ENCODE measurements at places on chromosomes 5 and 9.

DNA sequence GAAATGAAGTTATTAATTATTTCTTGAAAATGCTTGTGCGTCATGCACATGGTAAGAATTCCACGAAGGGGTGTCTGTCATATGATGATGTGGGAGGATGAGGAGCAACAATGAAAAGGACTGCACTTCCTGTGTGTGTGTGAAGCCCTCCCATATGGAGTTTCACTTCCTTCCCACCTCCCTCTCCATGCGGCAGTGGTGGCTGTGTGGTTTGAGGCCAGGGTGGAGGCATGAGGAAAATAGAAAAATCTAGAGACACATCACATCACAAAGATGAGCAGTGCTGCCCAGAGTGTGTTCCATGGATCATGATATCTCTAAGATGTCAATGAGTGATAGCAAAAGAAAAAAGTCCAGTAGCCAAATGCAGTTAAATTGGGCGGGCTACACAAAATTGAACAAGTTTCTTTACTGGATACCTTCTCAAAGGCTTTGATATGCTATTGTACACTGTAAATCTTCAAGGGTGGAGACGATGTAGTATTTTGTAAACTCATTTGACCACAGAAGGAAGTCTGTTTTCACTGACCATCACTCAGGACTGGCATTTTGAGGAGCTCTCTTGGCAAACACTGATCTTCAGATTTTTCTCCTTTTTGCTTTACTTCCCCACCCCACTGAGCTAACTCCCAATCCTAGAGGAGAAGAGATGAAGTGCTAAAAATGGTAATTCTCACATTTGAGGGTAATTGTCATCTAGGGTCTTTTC is 55.7 kb upstream of the EQTN start:
- DNase-seq, result no peak

- no peak for DNase-seq
Measured at GRCh38 chr5:59843511-59844213, 49.9 kb downstream of the PDE4D start.

DNA sequence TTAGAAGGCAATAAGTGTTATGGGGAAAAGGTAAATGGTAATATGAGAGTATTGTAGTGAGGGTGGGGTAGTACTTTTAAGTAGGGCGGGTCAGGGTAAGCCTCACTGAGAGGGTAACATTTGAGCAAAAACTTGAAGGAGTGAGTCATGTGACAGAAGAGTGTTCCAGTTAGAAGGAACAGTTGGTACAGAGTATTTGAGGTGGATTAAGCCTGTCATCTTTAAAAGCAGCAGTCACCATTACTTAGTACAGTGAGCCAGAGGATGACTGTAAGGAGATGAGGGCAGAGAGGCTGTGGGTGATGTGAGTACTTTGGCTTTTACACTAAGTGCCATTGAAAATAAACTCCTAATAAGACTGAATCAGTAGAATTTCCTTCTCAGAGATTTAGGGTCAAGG is 54.8 kb downstream of the UBAP1 start:
- no peak for DNase-seq

DNA sequence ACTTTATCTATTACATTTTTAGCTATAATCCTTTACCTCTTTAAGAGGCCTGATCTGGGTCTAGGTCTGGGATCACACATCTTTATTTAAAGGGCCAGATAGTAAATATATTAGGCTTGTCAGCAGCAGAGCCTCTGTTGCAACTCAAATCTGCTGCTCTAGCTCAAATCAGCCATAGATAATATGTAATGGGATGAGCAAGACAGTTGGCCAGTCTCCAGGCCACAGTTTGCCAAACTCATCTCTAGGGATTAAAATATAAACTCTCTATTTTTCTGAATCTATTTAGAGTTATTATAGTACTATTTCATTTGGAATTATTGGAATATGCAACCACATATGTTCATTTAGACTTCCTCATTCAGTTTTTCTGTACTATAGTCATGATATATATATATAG is 115.9 kb upstream of the MINAR2 start:
- DNase-seq, result no peak

GRCh38 chr5:92505925-92506324 is 1075.1 kb downstream of the NR2F1-AS1 start:
- no peak for DNase-seq

GRCh38 chr5:45454114-45454513 is 242.1 kb downstream of the HCN1 start:
- DNase-seq, result no peak

DNA sequence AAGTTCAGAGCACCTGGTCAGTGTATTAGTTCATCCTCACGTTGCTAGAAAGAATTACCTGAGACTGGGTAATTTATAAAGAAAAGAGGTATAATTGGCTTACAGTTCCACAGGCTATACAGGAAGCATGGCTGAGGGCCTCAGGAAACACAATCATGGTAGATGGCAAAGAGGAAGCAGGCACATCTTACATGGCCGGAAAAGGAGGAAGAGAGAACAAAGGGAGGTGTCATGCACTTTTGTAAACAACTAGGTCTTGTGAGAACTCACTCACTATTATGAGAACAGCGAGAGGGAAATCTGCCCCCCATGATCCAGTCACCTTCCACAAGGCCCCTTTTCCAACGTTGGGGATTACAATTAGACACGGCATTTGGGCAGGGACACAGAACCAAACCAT is 28.8 kb upstream of the CAVIN4 start:
- DNase-seq, result no peak

DNA sequence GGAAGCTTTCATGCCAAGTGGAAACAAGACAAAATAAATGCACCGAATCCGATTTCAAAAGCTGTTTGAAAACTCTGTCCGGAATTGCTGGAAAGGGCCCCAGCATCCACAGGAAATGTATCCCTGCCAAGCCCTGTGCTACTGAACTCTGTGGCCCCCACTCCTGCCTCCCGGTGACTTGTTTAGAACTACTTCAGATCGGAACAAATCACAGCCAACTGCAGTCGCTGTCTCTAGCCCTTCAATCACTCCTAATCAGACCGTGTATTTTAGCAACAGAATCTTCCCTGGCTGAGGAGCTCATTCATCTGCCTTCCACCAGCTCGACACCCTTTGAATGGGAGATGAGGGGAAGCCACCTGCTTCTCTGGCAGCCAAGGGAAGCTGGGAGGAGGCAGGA is 94.1 kb downstream of the KCNIP1 start:
- DNase-seq, result no peak

- DNase-seq, result no peak
Measured at GRCh38 chr9:20532584-20532983, 89.7 kb downstream of the MLLT3 start.

DNA sequence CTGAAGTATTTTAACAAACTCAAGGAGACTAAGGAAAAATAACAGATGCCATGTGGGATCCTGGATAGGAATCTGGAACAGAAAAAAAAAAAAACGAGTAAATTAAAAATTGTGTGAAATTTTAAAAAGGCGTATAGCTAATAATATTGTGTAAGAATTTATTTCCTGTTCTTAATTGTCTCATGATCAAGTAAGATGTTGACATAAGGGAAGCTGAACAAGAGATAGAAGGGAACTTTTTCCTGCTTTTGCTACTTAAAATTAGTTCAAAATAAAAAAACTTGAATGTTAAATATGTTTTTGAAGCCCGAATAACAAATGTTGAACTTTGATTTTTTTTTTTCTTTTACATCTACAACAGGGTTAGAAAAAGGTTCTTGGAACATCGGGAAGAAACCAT is 10.5 kb downstream of the SNAPC3 start:
- DNase-seq, result no peak

GRCh38 chr5:7794311-7794710 is 56.6 kb downstream of the CFAP90 start:
- no peak for DNase-seq

DNA sequence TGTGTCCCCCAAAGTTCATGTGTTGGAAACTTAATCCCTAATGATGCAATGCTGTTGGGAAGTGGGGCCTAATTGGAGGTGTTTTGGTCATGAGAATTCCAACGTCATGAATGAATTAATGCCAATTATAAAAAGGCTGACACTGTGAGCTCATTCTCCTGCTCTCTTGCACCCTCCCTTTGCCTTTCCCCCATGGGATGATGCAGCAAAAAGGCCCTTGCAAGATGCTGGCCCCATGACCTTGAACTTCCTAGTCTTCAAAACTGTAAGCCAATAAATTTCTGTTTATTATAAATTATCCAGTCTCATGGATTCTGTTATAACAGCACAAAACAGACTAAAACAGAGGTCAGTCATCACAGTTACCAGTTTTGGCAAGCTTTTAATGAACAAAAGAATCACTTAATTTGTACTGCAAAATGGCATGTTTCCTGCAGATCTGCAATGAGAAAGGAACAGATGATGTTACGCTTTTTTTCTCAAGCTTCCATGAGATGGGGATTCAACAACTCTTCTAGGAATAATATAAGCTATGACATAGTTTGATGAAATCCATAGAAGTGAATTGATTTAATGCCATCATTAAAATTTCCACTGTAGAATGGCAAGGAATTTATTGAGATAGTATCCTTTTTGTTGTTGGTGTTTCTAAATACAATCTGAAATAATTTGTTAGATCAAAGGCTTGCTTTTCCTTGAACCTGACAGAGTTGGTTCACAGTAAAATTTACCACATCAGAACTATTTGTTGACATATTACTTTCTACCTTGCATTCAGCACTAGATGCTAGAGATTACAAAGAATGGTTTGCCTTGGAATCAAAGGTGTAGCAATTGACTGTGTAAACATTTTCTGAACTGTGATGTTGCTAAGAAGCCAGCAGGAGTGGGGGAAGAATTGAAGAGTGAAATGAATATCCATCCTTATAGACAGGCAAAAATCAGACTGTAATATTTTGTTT is 29.3 kb upstream of the RFK start:
- no peak for DNase-seq

DNA sequence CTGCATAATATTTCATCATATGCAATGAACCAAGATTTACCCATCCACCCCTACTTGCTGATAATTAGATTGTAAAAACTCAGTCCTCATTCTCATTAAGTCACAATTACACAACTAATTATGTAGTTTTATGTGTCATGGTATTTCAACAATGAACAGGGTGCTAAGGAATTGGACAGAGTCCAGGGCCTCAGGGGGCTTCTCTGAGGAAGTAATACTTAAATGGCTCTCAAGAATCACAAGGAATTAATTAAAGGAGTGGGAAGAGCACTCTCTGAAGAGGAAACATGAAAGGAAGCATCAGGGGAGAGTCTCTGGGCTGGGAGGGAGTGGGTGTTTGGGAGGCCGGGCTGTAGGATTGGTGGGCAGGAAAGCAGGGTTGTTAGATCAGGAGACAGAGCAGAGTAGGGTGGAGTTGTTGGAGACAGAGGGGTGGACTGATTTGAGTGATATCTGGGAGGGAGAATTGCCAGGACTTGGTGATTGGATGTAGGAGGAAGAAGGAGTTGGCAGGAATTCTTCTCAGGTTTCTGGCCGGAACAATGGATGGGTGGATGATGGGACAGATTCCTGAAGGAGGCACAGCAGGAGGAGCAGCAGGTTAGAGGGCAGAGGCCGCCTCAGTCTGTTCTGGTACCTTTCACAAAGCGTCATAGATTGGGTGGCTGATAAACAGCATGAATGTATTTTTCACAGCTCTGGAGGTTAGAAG is 23.0 kb upstream of the NSG2 start:
- no peak for DNase-seq

- DNase-seq, result no peak
Measured at GRCh38 chr5:81268521-81269196, 32.7 kb upstream of the ZCCHC9 start.

DNA sequence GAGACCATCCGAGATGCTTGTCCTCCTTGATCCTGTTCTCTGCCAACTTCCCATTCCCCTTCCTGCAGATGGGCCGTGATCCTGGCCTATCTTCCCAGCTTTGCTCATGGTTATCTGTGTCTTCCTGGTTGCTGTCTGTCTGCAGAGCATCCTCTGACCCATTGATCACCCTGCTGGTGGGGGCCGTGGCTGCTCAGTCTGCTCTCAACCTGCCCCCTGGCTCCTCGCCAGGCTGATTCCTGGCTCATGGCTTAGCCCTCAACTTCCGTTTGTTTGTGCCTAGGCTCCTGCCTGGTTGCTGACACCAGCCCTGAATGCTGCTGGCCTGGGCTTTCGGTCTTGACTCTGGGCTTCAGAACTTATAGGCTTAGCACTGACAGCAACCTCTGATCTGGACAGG is 67.1 kb upstream of the SMIM15 start:
- no peak for DNase-seq

GRCh38 chr9:117340422-117340821 is 74.4 kb downstream of the ASTN2 start:
- no peak for DNase-seq

DNA sequence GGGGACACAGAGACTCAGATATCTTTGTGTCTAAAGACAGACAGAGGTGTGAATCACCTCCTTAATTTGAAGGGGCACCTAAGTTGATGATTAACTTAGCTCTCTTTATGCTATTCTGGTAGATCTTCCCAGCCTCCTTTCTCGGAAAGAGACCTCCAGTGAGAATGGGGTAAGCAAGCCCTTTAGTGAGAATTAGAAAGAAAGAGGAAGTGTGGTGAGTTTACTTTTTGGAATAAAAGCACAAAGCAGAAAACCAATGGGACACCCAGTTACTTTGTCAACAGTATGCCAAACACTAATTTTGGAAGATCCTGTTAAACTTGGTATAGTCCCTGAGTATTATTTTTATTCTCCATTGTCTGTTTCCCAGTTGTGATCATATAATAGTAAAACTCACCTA is 302.8 kb upstream of the RASA1 start:
- DNase-seq, result no peak

All from COR-L47 (cell line).